Heart left ventricle (tissue), 16 donors: ENCODE measurements at places on chromosomes 6 and 20. TPM values are rescaled to one million over a fixed set of nuclear protein-coding genes. Genes with fewer than 3 reads are reported as not detected.
A peak's percentile ranks its signal among the peaks of the same experiment; 100 is the strongest.

The PSMG4 gene
- 10.1 TPM for total RNA-seq

DNA sequence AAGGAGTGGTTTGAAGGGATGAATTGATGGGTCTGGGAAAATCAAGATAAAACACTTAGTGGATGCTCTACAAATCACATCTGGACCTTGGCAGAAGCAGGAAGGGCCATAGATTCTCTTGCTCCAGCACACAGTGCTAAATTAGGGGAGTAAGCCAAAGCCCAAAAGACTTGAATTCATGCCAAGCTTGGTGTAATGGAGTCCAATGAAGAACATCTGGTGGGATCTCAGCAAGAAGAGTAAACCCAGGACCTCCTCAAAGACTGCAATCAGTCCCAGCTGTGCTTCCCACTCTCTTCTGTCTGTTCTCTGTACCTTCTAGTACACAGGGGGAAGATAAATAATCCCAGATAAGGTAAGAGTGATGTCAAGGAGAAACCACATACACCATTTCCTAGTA is 683.4 kb downstream of the RNF144B start:
- peak; percentile 20 for DNase-seq

- no peak for DNase-seq
Measured at GRCh38 chr6:142857233-142857761, 87.7 kb downstream of the HIVEP2 start.

GRCh38 chr6:36033935-36034334 is 6.3 kb downstream of the MAPK14 start:
- DNase-seq: no peak

DNA sequence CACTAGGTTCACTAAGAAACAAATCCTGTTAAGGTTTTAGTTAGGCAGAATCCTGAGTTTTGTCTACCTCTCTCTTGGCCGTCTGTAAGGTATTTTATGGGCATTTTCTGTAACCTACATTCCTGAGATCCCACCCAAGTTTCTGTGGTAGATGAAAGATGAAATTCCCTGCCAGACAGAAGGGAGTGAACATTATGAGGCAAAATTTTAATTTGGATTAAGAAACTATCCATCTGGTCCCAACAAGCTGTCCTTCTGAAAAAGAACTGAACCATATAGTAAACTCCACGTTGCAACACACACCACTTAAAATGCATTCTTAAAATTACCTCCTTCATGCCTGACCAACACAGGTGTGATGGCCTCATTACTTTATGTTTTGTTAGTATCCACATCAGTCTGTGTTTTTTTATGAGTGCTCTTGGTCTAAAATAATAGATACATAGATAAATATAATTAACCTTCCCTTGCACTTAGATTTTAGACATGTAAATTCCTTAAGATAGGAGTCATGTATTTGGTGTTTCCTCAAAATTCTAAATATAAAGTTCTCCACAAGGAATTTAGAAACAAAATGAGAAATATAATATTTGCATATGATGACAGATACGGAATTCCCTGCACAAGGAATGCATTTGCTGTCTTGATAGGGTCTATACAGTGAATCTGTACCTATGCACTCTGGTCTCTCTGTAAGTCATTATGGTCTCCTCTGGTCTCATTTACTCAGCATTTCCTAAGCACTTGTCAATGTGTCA is 86.5 kb downstream of the CHD6 start:
- DNase-seq: no peak

- no peak for DNase-seq
Measured at GRCh38 chr6:5695260-5696245, 311.2 kb downstream of the NRN1 start.

DNA sequence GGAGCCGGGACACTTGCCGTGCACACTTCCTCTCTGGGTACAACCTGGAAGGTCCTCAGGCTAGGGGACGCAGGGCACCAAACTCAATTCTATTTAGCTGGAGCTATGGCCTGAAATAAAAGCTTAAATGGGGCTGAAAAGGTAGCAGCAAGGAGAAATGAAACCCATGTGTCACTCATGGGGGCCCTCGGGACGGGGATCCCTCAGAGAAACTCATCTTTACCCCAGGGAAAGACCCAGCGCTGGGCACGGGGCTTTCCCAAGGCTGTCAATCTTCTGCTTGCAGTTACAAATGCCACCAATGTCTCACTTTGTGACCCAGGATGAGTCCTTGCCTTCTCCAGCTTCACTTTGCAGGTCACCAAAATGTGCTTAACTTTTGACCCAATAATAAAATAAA is 16.5 kb downstream of the SNAI1 start:
- DNase-seq: no peak

- no peak for DNase-seq
Measured at GRCh38 chr6:25960734-25961133, 1.9 kb upstream of the TRIM38 start.

DNA sequence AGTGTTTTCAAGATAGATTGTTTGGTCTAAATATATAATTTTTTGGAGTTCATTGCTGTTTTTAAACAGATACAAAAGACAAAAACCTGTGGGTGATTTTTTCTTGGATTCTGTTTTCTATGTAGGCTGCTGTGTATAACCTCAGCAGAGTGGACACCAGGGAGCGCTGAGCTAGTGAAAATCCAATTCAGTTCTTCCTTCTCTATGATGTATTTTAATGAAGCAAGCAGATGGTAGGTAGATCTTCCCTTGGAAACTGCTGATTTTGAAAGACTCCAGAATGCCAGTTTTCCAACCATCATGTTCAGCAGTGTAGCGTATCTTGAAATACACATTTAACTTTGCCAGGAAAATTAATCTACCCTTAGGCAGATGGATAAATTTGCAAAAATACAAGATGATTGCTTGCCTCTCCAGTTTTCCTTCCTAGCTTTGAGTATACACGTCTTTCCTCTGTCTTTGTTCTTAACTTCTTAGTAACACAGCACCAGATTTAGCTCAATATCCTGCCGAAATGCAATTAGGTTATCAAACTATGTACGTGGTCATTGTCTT is 178.0 kb downstream of the PHF3 start:
- no peak for DNase-seq

GRCh38 chr20:53788253-53789022 is 194.8 kb upstream of the ZNF217 start:
- DNase-seq: no peak

GRCh38 chr6:11129908-11130565 is 18.5 kb upstream of the ERVFRD-1 start:
- no peak for DNase-seq

GRCh38 chr6:36025260-36025931 is 955 bp upstream of the SLC26A8 start:
- no peak for DNase-seq

- no peak for DNase-seq
Measured at GRCh38 chr6:90650041-90650940, 63.4 kb upstream of the MAP3K7 start.

DNA sequence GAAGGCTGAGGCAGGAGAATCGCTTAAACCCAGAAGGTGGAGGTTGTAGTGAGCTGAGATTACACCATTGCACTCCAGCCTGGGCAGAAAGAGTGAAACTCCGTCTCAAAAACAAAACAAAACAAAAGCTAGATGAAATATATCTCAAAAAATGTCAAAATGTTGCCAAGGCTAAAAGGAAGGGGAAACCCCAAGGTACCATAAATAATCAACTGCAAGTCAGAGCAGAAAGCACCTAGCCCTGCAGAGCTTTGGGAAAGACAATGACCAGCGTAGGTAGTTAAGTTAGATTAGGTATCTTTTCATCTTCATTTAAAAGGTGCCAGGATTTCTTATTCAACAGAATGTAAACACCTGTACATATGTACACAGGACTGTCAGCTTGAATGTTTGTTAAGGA is 33.0 kb downstream of the AKIRIN2 start:
- DNase-seq: no peak

DNA sequence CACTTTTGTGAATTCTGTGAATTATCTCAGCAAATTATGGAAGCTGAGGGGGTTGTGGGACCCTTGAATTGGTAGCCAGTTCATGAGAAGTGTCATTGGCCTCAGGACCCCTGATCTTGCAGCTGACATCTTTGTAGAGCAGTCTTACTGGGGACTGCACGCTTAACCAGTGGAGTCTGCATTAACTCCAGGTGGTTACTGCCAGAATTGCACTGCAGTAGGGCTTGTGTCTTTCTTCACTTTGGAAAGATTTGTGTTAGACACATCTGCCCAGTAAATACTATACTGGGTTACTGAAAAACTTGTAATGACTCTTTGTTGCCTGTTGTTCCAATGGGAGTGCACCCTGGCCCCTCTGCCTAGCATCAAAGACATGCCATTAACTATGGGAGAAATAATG is 21.2 kb upstream of the CDKN1A start:
- no peak for DNase-seq

DNA sequence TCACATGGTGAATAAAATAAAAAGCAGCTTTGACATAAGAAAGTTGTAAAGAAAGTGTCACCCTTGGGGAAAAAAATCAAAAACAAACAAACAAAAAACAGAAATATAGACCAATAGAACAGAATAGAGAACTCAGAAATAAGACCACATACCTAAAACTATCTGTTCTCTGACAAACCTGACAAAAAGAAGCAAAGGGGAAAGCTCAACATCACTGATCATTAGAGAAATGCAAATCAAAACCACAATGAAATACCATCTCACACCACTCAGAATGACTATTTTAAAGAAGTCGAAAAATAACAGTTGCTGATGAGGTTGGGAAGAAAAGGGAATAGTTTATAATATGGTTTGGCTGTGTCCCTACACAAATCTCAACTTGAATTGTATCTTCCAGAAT is 159.1 kb downstream of the TINAG start:
- DNase-seq: no peak

DNA sequence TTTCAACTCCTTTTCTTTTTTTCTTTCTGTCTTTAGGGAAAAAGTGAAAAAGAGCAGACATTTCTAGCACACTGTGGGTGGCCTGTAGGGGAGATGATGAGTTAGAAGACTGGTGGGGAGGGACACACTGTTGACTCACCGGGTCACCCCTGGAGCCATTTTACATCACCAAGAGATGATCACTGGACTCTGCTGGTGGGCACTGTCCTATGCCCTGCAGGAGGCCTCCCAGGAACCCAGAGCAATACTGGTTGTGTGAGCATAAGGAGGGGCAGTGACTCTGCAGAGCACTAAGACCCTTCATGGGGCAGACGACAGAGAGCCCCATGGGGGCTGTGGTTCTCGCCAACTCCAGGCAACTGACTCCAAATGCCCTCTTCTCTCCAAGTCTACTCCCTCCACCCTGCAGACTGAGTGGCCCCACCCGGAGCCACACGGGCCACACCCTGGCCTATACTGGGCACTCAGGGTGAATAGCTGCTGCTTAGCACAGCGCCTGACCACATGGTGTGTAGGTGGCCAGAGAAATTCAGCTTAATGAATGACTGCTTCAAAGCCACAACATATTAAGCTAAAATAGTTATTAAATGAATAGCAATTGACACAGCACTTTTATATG is 177.5 kb downstream of the CDC5L start:
- no peak for DNase-seq

The PPIL4 gene
- total RNA-seq: 16.0 TPM

The CST7 gene
- 3.2 TPM for total RNA-seq

DNA sequence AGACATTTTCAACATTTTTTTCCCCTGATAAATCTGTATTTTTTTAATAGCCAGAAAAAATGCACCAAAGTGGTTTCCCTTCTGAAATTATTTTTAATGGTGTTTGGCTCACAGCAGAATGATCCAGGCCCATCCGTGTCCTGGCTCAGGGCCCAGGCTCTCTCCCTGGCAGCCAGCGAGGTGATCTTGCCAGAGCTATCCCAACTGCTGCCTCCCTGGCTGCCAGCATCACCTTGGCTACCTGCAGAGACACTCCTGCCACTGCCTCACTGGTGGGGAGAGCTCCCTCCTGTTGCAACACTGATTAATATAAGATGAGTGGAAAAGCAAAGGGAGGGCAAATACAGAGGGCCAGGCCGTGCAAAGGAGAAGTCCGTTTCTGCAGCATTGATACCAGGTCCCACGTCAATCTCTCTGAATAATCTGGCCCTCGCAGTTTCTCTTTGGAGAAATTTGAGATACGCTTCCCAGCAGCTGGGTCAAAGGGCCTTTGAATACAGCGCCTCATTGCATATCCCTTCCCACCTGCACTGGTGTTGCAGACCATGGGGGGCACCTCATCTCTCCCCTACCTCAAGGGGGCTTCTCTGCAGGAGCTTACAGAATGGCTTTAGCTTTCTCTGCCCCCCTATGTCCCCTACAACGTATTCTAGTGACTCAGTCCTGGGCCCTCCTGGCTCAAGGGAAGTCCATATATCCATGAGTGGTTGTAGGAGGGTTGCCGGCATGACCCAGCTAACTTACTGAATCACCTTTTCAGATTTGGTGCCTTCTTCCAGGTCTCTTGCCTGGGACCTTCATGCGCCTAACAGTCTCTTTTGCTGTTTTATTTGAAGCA is 12.8 kb upstream of the DSTN start:
- peak; percentile 75 for DNase-seq

DNA sequence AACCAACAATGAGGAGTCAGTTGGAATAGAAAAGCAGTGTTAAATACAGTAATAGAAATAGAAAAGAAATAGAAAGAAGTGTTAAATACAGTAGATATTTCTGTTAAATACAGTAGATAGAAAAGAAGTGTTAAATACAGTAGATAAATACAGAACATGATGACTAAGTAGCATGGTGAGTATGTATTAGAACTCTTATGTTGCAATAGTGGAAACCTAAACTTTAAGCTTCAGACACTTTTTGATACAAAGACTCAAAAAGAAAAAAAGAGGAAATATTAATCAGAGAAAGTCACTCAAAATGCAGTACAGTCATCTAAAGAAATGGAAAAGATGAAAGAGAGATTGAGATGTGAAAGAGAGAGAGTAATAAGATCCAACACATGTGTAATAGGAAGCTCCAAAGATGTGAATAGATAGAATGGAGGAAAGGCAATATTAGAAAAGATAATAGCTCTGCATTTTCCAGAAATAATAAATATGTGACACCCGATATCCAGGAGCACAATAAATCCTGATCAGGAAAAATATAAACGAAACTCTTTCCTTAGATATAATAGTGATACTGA is 131.5 kb upstream of the KCNK16 start:
- no peak for DNase-seq

The GINS1 gene
- 2.0 TPM for total RNA-seq

The PXDC1 gene
- 29.1 TPM for total RNA-seq

GRCh38 chr6:72413884-72414283 is 208.0 kb upstream of the KCNQ5 start:
- DNase-seq: no peak

DNA sequence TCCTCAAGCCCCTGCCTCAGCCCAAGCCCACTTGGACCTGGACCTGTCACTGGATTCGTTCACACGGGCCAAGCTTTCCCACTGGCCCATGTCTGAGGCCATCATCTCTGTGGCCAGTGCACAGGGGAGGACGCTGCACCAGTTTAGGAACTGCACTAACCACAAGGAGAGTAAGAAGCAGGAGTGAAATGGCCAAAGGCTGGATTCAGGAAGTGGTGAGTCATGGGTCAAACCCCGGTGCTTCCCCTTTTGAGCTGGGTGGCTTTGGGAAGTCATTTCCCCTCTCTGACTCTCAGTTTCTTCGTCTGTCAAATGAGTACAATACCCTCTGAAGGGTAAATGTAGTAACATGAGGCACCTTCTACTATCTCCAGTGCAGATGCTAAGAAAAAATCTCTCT is 87.9 kb downstream of the CD40 start:
- peak; percentile 55 for DNase-seq

- DNase-seq: peak; percentile 22
Measured at GRCh38 chr6:132937466-132937906, 123.1 kb downstream of the RPS12 start.

The TRIM31 gene
- not detected for total RNA-seq

GRCh38 chr6:3449750-3450305 is 7.0 kb downstream of the SLC22A23 start:
- no peak for DNase-seq
